ELR (cell line): ENCODE measurements at places on chromosomes 5 and 9.

DNA sequence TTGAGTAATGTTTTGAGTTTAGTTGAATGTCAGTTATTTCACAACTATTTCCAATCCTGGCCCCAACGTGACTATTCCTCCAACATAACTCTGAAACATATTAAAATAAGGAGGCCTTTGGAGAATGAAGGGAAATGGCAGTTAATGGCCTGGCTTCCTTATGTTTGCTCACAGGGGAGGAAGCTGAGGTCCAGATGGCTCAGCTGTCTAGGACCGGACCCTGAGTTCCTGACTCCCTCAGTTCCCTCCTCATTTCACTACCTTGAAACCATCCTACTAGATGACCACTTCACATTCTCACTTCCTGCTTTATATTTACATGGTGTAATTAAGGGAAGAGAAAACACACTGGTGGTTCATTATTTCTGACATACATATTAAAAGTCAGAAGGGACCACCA lies 6.6 kb downstream of the OTULINL start:
- DNase-seq = no peak

GRCh38 chr5:73822278-73822988 lies 196.4 kb downstream of the ARHGEF28 start:
- no peak for DNase-seq

DNA sequence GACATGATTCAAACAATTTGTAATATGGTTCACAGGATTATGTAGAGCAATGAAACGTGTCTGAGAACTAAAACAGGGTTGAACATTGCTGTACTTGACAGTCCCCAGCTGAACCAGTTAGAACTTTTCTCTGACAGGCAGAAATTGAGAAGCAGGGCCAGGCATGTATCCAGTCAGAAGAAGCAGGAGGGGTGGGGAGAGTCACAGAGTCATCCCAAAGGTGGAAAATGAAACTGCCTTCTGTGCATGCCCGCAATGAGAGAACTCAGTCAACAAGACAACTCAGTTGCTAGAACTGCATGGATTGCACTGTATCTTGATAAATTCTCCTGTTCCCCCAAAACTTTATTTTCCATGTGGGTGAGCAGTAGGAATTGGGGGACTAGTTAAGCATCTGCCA lies 72.9 kb upstream of the PRLR start:
- no peak for DNase-seq

DNA sequence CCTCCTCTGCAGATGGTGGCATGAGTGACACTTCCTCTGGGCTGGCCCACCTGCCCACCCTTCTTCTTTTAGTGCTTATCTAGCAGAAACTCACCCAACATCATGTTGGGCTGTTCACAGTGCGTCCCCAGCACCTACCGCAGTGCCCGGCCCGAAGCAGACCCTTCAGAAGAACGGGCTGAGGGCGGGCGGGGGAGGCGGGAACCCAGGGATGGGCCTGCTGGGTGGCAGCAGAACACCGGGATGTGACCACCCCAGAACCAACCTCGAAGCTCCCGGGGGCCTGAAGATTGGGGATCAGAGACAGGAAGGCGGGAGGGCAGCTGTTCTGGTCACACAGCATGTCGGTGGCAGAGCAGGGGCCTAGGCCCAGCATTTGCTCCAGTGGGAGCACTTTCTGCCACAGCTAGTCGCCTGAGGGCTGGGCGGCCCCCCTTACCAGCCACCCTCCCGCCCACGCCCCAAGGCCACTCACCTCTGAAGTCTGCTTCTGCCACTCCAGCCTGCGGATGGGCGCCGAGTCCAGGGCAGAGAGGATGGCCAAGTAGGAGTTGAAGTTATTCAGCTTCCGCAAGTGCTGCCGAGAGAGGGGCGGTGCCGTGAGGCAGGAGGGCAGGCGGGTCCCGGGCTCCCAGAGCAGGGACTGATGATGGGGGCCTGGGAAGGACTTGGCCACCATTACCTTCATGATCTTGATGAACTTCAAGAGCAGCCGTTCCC lies 38.7 kb downstream of the PRRT1B start:
- no peak for DNase-seq

GRCh38 chr9:129307227-129307970 lies 129.3 kb upstream of the IER5L start:
- no peak for DNase-seq

GRCh38 chr9:20208961-20209371 lies 413.3 kb downstream of the MLLT3 start:
- no peak for DNase-seq

DNA sequence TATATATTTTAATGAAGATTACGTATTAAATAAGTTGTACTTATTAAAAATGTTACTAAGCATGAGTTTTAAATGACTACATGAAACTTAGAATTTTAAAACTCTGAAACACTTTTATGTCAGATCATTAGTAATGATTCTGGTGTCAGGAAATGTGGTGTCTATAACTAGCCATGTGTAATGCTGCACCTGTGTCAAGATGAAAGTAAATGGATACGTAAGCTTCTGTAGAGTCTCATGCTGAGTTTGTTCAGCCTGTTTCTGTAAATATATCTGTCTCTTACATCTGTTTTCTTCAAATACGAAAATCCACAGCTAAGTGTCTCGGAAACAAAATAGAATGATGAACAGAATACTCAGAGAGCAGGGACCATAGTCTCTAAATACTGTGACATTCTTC lies 278.0 kb upstream of the SMC2 start:
- DNase-seq = no peak

DNA sequence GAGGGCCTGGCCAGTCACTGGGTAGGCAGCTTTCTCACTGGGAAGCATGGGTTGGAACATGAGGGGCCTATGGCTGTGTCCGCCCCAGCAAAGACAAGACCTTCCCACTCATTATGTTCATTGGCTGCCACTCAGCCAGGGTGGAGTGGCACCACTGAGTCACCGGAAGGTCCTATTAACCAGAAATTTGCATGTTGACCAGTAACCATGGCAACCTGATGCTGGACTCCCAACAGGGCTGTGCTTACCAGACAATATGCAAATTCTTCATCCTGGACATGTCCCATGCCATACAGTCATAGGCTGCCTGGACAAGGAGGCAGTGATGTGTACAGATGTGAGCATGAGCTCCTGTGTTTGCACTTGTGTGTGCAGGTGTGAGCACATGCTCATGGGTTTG lies 66.7 kb downstream of the PSD2 start:
- peak; percentile 71 for DNase-seq

- peak; percentile 30 for DNase-seq
These were observed 172.3 kb downstream of the SEMA5A start for GRCh38 chr5:9373571-9373970.

GRCh38 chr5:38045446-38045845 lies 205.6 kb upstream of the GDNF start:
- DNase-seq = no peak

- no peak for DNase-seq
These were observed 66.2 kb downstream of the PDE6A start for GRCh38 chr5:149878371-149878770.

DNA sequence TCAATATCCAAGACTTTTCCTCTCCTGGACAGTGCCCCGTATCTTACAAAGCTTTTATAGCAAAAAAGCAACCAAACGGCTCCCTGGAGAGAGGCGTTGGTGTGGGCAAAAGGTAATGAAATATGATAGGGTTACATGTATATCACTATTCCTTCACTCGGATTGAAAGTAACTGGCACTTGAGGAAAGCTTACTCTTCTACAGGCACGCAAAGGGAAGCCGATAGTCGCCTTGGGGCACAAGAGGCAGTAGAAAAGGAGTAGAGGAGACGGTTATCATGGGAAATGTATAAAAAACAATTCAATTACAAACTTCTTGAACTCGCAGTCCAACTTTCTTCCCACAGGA lies 1.1 kb downstream of the DIAPH1 start:
- DNase-seq = no peak

DNA sequence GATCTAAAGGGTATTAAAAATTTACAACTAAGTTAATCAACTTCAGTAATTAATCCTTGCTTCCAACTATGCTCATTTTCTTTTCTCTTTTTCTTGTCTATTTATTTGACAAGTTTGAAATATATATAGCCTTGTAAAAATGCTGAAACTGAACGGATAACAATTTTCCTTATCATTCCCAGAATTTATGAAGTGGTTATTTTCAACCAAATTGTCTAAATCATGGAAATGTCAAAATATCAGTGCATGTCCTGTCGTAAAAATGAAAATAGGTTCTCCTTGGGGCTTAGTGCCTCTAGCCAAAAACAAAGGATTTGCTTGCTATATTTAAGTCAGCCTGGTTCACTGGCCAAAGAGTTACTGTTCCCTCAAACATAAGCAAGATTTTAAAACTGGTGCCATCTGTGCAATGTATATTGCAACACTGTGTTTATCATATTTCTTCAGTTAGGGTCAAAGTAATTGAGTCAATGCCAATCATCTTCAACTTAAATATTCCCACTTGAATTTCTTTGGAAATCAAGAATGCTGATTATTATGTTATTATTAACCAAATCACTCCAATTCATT lies 798.3 kb downstream of the MAT2B start:
- DNase-seq = no peak

DNA sequence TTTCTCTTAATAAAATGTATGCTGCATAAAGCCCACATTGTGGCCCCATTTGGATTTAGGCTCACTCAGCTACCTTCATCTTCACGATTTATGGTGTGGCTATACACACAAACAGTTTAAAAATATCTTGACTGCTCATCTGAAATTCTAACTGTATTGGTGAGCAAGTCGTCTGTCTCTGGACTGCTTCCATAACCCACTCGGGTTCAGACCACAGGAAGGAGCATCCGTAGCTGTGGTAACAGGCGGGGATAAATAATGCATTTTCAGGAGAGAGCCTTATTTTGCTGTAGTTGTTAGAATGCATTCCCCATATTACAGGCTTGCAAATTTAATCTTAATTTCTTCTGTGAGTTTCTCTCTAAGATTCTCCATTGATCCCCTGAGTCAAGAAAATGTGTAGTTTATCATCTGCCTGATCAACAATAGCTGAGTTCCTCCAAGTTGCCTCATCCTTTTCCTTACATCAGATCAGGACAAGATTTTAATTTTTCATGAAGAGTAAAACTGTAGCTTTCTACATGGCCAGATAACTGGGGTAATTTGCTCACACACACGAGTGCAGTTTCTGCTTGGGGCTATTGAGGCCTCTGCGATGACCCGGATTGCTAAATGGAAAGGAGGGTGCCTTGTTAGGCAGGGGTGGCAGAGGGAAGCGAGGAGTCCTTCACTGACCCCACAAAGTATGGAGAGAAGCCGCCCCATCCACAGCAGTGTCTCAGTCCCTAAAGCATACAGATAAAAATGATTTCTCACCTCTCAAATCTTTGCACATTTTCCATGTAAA lies 133.9 kb downstream of the FSTL4 start:
- DNase-seq = no peak

DNA sequence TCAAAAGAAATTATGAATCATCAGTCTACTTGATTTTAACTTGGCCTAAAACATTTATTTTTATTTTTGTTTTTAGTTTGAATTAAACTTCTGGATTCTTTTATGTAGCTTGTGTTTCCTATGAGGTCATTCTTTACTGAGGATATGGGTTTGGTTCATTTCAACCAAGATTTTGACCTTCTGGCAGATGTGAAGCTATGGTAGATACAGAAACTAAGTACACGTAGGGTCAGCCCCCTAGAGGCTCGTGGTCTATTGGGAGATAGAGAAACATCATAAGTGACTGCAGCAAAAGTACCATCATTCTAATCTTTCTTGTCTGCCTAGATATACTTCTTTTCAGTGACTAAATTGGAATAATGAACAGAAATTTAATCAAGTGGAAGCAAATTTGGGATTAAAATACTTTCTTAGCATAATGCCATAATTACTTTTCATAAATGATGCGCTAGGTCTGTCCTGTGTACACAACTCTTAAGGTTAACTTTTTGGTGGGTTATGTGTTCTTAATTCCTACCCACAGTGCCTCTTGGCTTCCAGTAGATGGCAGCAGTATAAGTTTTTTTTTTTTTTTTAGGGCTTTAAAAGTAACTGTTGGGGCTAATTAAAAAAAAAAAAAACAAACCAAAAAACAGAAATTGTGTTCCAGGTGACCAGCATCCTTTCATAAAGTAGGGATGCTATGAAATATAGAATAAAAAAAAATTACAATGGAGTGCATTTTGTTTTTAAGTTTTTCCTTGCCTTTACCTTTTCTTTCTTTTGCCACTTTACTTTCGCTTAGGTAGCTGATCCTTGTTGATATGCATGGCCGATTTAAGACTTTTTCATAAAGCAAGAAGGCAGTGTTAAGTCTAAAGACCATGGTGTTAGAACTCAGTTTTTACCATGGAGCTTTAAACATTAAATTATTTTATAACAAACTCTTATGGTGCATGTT lies 49.9 kb downstream of the LRRTM2 start:
- DNase-seq = peak; percentile 66

- no peak for DNase-seq
These were observed 177.8 kb upstream of the SGCD start for GRCh38 chr5:156149213-156149612.

DNA sequence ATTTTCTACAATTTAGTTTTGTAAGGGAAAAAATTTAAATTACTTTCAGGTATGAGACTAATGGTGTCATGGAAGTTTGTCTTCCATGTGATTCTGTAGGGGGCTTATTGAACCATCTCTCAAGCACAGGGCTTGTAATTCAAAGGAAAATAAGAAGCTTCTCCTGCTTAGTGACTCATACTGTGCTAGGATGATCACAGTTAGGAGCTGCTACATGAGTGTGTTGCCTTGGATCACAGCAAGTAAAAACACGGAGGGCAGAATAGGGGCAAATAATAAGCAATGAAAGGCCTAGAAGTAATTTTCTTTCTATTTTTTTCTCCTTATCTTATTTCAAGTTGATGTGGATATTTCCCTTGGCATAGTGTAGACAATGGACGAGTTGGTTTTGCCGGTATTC lies 28.9 kb downstream of the TMEM167A start:
- DNase-seq = peak; percentile 11

- DNase-seq = peak; percentile 17
These were observed 221.1 kb upstream of the ACTBL2 start for GRCh38 chr5:57703721-57704120.

DNA sequence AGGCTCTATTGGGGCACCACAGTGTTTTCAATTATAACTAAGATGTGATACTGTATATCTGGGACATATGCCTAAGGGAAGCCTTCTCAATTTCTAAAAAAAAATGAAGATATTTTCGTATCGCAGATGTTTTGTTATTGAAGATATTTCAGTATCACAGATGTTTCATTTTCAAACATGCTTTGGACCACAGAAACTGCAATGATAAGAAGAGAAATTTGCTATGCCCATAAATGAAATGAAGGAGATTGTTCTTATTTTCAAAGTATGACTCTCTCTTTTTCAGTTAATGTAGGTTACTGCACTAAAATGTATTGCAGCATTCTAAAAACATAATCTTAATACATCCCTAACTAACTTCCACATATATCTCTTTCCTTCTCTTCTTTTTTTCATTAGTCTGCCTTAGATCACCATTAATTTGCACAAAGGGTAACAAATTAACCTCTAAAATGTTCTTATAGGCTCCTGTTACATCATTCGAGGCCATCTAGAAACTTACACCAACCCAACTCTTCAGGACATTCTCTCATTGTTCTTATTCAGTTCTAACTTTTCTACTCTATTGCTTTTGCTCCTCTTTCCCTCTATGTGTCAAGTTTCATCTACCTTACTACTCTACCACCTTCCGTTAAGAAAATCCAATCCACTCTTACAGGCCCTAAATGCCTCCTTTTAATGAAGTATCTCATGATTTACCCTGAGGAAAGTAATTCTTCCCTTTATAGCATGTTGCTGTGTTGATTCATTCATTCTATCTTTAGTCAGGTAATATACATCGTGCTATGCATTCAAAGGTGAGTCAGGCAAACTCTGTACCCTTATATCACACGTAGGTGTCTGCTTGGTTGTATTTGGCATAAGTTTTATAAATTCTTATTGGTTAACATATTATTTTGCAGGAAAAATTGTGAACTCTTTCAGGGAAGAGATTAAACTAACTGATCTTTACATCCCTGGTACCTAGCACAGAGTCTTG lies 70.5 kb downstream of the ST8SIA4 start:
- DNase-seq = no peak
